ENCODE measurements at places on chromosomes 11 and 22.

DNA sequence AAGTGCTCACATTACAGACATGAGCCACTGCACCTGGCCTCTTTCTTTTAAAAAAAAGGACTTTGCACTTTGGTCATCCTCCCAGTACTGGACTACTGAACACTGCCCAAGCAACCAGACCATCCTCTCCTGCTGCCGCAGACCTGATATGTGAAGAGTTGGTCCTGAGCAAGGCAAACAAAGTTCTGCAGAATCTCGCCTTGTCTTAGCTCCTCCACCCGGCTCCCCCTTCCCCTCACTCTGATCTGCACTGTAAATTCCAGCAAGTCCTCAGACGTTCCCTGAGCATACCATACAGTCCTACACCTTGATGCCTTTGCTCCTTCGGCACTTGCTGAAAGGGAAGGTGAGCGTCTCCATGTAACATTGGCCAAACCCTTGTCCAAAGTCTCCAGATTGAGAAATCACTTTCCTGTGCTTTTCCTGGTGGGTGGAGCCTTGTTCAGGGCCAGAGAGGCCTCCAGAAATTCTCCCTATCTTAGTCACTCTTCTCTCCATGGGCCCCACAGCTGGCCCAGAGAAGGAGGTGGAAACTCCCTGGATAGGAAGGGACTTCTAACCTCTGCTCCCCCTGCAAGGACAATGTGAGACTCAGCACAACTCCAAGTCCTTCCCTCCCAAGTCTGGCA lies 47.0 kb upstream of the TIMP3 start:
- DNase-seq: no peak

- DNase-seq: no peak
These were observed 30.3 kb downstream of the TPCN2 start for GRCh38 chr11:69078930-69079605.

GRCh38 chr22:22702237-22703202 lies 58.1 kb downstream of the GGTLC2 start:
- DNase-seq: no peak

- DNase-seq: no peak
These were observed 912 bp downstream of the KREMEN1 start for GRCh38 chr22:29073618-29074275.

GRCh38 chr11:59754494-59754858 lies 700 bp upstream of the STX3 start:
- no peak for DNase-seq

DNA sequence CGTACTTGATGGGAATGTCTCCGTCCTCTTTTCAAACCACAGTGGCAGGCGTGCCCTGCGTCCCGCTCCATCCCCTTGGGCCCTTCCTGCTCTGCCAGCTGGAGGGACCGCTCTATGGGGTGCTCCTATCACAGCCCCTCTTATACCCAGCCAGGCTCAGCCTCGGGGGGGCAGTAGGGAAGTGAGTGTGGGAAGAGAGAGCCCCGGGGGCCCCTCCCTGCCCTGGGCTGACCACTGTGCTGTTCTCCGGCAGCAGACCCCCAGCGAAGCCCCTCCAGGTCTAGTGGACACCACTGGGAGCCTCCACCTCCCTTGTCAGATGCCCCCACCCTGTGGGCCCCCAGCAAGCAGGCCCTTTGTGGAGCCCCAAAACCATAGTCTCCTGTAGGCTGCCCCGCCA lies 572.5 kb downstream of the BRD1 start:
- no peak for DNase-seq

DNA sequence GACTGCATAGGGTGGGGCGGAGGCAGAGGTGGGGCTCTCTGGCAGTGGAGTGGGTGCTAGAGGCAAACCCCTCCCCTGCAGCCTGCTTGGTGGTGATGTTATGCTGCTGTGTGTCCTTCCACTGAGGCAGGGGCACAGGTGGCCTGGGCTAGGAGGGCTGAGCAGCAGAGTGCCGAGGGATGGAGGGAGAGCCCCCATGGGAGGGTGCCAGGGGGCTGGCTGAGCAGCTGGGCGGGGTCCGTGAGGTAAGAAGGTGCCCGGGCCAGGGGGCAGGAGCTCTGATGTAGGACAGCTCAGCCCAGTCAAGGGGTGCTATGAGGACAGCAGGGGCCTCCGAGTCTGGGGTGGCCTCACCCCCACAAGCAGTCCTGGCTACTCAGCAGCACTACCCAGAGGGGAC lies 4.2 kb downstream of the CLDN5 start:
- DNase-seq: no peak

DNA sequence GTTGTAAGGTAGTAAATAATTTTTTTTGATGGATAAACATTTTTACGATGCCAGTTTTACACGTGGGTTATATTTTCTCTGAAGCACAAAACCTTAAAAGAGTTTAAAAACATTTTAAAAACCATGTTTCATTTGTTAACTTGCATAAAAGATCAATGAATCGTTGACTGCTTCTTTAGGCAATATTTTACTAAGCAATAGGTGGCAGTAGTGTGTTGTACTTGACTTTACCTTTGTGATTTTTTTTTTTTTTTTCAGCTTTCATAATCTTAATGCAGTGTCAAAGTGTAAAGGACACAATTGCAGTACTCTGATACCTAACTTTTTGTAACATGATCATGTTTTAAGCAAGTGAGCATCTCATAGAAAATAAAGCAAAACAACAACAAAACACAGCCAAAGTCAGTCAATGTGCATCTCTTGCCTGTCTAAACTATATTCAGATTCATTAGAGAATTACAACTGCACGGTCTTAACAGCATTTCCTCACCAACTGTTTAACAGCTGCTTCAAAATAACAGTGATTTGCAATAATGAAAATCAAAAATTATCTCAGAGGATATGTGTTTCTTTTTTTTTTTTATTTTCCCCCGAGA lies 27.7 kb downstream of the DNAJC24 start:
- DNase-seq: no peak

GRCh38 chr11:117328375-117329010 lies 839 bp downstream of the CEP164 start:
- no peak for DNase-seq

DNA sequence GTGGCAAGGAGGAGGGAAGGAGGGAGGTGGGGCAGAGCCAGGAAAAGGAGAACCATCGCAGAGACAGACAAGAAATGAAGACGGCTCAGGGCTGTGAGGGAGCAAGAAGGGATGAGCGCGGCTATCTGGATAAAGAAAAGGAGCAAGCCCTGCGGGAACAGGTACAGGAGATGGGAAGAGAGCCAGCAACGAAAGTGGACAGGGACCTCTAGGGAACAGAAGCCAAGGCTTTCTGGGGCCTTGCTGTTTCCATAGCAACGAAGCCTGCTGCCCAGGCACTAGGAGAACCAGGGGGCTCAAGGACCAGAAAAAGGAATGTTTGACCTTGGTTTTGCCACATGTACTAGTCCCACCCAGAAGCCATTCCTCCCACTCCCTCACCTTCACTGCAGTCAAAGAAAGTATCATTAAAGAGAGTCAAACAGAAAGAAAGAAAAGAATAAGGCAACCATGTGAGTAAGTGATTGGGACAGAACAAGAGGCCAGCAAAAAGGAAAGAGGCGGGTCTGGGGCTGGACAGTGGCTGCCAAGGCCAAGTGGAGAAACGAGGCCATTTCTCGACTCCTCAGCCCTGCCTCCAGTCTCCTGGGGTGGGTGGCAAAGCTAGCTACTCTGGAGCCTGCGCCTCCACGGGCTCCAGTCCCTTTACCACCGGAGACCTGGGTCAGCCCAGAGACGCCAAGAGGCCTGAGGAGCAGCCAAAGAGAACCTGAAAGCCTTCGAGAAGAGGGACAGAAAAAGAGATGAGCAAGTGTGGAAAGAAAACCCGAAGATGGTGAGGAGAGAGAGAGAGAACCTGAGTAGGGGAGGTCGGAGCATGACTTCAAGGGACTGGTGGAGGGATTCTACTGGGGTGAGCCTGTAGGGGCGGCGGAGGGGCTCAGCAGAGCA lies 35.1 kb downstream of the NRXN2 start:
- no peak for DNase-seq

- DNase-seq: no peak
These were observed 4.6 kb downstream of the EWSR1 start for GRCh38 chr22:29272624-29273023.

GRCh38 chr11:93718057-93718563 lies 23.2 kb downstream of the TAF1D start:
- no peak for DNase-seq

DNA sequence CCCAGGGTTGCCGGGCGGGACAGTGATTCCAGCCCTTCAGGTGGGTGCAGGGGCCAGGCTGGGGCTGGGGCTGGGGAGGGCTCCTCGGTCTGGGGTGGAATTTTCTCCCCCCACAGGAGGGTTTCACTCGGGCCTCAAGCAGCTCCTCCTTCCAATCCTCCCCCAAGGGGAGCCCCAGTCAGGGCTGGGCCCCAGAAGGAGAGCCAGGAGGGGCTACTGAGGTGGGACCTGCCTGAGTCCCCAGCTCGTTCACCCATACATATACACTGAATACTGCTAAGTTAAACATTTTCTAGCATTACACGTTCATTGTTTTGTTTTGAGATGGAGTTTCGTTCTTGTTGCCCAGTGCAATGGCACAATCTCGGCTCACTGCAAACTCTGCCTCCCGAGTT lies 1.5 kb upstream of the CRACR2B start:
- DNase-seq: no peak

- no peak for DNase-seq
These were observed 30.9 kb downstream of the MIF start for GRCh38 chr22:23925020-23925606.

DNA sequence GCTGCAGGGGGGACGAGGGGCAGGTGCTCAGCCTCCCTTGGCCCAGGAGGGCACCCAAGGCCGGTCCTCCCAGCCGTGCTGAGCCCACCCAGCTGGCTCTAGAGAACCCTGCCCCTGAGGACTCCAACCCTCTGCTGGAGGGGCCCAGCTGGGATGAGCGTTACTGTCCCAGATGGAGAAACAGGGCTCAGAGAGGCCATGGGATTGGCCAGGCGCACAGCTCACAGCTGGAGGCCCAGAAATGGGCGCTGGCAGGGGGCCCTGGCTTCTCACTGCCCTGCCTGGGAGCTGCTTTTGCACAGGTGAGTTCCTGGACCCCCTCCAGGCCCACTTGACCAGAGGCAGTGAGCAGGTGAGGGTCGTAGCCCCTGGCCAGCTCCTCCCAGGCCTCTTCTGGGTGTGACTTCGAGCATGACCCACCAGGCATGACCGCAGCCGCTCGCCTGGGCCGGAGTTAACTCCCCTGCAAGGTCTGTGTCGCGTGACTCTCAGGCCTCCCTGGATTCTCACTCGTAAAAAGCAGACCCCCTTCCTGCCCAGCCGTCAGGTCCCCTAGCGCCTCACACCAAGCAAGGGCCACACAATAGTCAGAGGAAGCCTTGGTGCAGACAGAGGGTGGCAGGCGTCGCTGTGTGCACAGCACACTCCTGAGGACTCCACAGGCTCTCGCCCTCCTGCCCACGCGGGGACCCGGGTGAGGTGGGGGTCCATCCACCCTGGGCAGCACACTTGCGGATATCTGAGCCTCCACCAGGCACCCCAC lies 19.7 kb upstream of the IL17REL start:
- no peak for DNase-seq

- no peak for DNase-seq
These were observed 850.3 kb downstream of the OPCML start for GRCh38 chr11:132681971-132682370.

DNA sequence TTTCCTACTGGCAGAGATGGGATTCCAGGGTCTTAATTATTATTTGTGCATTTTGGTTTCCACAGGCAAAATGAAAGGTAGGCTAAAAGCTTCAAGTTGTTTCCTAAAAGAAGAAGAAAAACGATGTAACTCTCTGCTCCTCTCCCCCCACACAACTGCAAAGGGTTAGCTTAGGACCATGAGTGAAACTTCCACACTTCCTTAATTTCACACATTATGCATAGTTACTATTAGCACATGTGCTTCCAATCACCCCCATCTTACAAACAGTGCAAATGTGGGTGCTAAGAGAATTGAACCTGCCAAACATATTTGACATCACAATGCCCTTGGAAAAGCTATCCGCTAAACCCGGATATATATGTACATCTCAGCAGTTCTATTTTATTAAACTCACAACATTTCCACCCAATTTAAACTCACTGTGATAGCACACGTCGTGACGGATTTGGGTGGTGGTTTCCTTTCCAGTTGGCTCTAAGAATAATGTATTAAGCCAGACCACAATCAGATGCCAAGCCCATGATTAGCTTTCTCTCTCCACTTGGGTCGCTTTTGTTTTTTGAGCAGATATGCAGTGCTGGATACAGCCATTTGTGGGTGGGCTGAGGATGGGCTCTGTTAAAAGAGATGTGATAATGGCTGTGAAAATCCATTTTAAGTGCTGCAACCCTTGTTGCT lies 245.0 kb upstream of the POU2AF2 start:
- no peak for DNase-seq

GRCh38 chr22:27851974-27852746 lies 50.6 kb upstream of the MN1 start:
- DNase-seq: no peak

DNA sequence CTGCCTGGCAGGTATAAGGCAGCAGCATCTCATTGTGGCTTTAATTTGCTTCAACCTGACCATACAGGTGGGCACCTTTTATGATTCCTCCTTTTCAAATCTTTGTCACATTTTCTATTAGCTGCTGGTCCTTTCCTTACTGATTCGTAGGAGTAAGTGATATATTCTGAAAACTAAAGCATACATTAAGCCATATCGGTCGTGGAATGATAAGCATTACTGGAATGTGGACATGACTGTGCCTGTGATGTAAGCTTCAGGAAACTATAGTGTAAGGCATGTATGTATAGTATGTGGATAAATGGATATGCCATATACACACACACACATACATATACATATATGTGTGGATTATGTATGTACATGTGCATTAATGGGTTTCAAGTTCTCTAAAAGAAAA lies 20.8 kb downstream of the YPEL1 start:
- no peak for DNase-seq

DNA sequence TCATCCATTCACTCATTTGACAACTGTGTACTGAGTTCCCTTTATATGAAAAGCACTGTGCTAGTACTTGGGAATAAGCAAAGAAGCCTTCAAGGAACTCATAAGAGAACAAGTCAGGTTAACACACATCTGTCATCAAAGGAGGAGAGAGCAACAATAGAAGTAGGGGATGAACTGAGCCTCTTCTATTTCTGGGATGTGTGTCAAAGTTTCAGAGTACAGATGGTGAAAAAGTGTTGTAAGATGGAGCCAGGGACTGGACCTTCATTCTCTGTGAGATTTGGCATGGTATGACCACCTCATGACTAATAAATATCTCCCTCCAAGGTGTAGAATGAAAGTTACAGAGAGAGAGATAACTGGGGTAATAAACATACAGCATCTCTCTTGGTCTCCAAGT lies 349.8 kb upstream of the PLET1 start:
- no peak for DNase-seq

DNA sequence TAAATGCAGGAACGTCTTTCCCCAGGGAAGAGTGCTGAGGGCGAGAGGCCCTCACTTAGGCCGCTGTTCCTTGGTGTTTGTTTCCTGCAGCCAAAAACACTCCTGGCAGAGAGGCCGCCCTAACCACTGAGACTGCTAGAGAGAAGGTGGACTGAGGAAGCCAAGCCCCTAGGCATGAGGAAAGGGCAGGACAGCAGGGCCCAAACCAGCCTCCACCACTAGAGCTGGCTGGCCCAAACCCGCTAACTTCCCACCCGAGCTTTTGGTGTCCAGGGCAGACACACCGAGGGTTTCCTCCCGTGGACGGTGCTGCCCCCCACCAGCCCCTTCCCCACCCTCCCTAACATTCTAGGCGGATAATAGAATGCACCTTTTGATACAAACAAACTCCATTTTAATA lies 6.0 kb downstream of the FGF19 start:
- DNase-seq: no peak

GRCh38 chr11:70415642-70416395 lies 17.5 kb downstream of the CTTN start:
- no peak for DNase-seq

- no peak for DNase-seq
These were observed 1.0 kb downstream of the SFI1 start for GRCh38 chr22:31497148-31497938.

Measured in stimulated activated CD4-positive, alpha-beta T cell treated with anti-CD3 and anti-CD28 coated beads, Interleukin-1b, Interleukin-23, amount 100 ng/mL, for 1 hour (primary cell).